Activated naive CD4-positive, alpha-beta T cell treated with anti-CD3 and anti-CD28 coated beads, Interleukin-2, amount 10 ng/mL, durations not matched to agents 7 days and 5 days (primary cell): ENCODE measurements at places on chromosomes 3 and 15.
A peak's percentile ranks its signal among the peaks of the same experiment; 100 is the strongest.

DNA sequence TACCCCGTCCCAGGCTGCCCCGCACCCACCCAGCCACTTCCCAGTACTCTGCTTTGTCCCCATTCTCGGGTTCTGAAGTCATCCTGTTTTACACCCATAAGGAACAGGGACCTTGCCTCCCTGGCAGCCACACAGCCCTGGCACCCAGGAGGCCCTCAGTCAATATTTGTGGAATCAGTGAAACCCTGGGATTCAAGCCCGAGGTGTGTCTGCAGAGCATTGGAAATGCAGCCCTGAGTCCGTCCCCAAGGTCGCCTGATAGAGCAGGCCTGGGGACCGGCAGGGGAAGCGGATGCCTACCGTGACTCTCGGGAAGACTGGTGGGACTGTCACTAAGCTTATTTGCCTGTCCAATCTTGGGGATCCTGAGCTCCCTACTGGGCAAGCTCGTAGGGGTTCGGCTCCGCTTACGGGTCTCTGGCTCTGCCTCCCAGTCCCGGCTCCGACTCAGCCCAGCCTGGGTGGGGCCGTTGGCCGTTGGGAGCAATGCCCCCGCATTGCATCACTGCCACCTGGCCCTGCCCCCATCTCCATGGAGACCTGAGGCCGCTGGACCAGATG lies 64.4 kb upstream of the TAMM41 start:
- DNase-seq, result no peak

DNA sequence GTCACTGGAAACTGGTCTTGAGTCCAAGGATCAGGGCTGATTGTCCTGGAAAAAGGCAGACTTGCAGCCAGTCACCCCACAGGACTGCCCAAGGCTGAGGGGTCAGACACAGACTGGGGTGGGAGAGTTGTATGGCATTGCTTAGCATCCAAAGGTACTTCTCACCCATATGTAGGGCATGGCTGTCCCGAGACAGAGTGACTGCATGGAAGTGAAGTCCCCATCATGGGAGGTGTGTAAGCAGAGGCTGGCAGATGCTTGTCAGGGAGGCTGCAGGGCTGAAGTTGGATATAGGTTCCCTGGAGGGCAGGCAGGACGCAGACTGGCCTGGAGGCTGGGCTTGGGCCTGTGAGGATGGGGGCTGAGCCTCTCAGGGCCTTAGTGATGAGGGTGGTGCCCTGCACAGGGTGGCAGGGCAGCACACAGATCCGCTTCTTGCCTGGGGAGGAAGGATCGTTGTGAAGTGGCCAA lies 31.1 kb downstream of the PSTPIP1 start:
- peak; percentile 17 for DNase-seq

GRCh38 chr15:81183439-81183775 lies 13.3 kb upstream of the IL16 start:
- no peak for DNase-seq

- peak; percentile 49 for DNase-seq
Measured at GRCh38 chr15:44726136-44726535, 10.2 kb upstream of the TRIM69 start.

- no peak for DNase-seq
Measured at GRCh38 chr15:64024172-64025050, 21.9 kb downstream of the DAPK2 start.

DNA sequence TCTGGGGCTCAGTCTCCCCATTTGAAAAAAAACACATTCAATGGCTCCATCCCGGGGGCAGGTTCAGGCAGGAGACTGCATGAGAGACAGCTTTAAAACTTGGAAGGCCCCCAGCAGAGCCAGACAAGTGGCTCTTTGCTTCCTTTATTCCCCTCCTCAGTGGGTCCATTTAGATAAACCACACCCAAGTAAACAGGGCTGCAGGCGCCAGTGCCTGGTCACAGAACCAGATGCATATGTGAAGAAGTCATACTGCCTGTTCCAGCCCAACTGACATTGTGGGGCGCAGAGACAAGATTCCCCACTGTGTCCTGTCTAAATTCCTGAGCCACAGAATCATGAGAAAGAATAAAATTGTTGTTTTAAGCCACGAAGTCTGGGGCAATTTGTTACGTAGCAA lies 9.0 kb downstream of the FBN1 start:
- no peak for DNase-seq

DNA sequence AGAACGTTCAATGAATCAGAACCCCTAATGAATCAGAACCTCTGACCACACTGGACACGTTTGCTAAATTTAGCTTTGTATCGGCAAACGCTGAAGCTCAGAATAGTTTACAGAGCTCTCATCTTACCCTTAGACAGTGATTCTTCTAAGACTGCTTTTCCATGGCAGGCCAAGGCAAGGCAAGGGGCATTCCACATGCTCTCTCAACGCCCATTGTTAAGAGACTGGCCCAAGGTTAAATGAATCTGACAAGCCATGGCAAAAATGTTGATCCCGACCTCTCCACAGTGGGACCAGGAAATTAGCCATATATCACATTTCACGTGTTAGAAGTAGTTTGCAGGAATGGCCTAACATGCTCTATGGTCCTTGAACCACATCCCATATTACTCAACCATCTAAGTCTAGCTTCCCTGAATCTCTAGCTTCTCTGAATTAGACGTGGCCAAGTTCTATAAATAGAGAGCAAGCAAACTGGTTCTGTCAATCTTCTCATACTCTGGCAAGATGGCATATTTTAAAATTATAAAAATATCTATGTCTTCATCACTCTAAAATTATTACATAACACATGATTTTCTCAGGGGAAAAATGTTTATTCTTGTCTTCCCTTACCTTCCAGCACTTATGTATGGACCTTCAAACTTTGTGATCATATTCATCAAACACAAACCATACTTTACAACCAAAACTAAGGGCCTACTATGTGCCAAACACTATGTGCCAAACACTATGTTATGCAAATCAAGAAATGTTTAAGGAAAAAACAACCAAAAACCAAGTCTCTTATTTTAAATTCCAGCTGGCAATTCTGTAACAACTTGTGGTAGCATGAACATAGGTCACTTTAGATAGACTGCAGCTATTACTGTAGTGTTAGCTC lies 54.3 kb downstream of the AAGAB start:
- DNase-seq, result no peak

DNA sequence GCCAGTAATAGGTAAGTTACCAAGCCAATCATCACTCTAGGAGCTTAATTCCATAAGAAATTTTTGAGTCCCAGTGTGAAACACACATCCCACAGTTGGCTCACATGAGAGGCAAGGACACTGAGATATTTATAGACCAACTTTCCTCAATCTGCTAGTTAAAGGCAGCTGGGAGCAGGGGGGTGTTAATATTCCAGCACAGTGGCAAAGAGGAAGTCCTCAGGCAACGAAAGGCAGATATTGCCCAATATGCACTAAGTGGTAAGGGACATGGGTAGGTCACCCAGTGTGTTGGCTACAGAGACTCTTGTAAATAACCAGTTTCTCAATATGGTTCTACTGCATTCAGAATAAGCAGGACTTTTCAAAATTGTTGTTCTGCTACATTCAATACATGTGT lies 61.0 kb downstream of the TOP2B start:
- DNase-seq, result no peak

DNA sequence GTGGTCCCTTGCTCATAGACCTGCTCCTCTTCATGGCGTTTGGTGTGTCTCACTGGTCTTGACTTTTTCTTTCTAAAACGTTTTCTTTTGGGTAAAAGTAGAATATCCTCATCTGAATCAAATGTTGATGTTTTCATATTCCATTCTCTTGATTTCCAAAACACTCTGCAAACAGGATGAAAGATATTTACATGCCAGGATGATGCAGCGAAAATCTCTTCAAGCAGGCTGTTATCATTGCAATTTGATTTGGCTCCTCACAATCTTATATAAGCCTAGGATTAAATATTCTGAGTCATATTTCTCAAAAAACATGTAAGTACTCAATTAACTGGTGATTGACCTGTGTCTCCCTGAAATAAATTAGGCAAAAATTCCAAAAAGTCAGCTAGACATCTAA lies 10.1 kb downstream of the PP2D1 start:
- no peak for DNase-seq

- DNase-seq, result no peak
Measured at GRCh38 chr3:183975981-183976662, 41.6 kb downstream of the ABCC5 start.

DNA sequence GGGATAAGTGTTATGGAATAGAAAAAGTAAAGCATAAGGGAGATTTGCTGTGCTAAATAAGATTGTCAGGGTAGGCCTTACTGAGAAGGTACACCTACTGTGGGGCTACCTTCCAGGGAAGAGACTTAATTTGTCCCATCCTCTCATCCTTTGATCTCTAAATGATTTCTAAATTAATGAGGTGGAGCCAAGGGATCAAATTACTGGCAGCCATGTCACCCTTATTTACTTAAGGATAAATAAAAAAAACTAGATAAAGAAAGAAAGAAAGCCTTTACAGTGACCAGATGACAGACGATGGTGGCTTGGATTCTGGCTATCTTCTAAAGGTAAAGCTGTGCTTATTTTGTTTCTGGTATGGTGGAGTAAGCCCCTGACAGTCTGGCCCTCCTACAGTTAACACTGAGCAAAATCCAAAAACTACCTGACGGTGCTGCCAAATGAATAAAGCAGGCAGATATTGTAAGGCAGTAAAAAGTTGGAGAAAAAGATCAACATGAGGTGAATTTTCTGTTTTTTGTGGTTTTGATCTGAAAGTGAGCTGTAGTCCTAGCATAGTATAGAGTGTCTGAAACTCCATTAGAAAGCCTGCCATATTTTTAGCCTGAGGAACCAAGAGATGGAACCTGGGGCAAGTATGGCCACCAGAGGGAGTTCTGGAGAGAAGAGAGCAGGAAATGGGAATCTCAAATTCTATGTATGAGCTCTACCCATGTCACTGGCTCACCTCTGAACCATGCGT lies 285.1 kb upstream of the MANF start:
- DNase-seq, result peak; percentile 35

- no peak for DNase-seq
Measured at GRCh38 chr3:57141719-57142410, 23.3 kb downstream of the IL17RD start.

DNA sequence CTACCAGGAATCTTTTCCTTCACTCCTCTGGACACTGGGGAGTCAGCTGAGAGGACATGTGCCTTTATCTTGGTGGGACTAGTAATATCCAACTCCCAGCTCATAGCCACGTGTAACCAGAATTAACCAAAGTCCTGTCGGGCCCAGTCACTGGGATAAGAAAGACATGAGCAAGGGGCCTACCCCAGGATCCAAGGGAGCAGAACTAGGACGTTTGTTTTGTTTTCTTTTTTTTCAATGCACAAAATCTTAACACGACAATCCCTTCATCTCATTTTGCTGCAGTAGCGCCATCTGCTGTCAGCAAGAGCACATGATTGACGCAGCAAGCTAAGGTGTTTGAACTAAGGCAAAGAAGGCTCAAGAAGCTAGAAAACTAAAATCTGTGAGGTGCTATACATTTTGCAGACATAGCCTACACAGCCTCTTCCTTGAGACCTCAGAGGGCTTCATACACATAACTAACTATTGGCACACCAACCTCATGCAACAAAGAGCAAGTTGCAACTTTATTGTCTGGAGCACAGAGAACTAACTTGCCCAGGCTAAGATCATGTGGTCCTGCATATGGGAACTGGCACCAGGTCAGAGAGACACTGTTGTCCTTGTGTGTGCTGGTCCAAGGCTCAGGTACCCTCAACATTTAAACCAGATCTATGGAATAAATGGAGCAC lies 43.6 kb downstream of the RLBP1 start:
- peak; percentile 82 for DNase-seq

- DNase-seq, result no peak
Measured at GRCh38 chr3:42055291-42055690, 35.9 kb upstream of the TRAK1 start.

DNA sequence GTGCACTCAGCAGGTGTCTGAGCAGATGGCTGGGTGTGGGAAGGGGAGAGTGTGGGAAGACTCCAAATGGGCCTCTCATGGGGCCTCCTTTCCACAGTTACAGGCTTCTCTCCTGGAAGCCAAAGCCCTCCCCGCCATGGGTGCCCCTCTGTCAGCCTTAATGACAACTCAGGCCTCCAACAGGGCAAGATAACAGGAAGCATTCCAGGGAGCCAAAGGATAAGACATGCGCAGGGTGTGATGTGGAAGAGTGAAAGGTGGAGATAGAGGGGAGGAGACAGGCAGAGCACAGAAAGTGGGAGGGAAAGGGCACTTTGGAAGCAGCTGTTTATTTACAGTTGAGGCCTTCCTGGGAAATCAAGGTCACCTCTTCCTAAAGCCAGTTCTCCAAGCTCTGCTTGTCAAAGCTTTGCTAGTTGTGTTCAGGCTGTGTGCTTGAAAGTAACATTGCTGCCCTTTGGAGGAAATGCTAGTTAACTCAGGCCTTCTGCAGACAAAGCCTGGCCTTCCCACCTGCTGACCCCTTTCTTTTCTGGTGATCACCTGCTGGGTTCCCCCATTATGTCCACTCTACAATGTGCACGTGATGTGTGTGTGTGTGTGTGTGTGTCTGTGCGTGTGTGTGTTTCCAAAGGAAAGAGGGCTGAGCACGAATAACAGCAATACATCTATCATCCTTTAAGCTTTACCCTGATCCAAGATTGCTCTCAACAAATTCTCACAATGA lies 35.2 kb upstream of the SMAD3 start:
- no peak for DNase-seq

DNA sequence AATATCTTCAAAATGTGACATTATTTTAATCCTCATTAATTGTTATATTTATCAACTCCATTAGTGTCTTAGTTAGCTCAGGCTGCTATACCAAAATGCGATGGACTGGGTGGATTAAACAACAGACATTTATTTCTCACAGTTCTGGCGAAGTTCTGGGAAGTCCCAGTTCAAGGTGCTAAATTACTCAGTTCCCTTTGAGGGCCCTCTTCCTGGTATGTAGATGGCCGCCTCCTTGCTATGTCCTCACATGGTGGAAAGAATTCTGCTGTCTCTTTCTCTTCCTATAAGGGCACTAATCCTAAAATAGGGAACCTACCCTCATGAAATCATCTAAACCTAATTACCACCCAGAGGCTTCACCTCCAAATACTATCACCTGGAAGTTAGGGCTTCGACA lies 38.8 kb upstream of the DUT start:
- no peak for DNase-seq

DNA sequence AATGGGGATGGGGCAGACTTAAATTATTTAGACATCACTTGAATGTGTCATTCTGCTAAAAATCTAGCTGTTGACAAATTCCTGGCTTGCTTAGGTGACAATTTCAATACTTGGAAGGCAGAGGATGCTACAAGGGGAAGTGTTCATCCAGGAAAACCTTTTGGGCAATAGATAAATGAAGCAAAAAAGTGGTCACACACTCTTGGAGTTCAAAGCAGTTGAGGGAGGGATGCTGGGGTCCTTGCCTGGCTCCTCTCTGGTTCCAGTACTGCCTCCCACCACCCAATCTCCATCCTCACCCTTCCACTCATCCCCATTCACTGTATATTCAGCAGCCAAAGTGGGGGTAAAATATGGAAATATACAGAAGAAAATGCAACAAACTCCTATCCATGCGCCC lies 52.6 kb upstream of the FRMD4B start:
- no peak for DNase-seq

- no peak for DNase-seq
Measured at GRCh38 chr3:45075821-45076625, 49.9 kb downstream of the CLEC3B start.

DNA sequence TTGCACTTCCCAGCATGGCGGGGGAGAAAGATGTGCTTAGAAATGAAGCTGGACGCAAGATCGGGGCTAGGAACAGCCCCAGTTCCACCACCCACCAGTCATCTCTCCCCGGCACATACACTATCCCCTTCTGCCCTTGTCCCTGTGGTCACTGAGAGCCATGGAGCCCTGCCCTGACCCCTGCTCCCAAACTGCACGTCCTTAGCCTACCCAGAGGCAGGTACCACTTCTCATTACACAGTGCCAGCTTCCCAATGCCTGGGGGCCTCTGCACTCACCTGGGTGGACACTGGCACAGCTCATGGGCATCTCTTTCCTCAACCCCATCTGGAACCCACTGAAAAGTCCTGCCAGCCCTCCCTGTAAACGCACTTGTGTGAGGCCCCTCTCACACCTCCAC lies 139.3 kb upstream of the PRR20G start:
- DNase-seq, result no peak
